ENCODE measurements at places on chromosomes 3 and 15.

DNA sequence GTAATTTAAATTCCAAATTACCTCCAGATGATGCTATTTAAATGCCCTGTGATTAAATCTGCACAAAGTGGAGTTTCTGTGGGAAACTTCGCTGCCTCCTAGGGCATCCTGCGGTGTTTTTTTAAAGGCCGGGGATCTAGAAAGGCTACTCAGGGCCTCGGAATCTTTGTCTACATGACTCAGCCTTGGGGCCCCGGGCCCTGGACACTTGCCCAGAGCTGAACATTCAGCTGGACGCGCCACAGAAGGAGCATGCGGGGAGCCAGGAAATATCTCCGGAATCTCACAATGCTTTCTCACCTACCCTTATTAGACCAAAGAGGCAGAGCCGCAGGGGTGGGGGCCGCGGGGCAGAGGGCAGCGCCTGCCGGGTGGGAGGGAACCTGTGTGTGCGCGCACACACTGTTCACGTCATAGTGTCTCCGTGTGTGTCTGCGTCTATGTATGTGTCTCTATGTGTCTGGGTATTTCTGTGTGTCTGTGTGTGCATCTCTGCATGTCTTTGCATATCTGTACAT lies 145.5 kb upstream of the TPM1 start:
- DNase-seq, result peak; percentile 98

GRCh38 chr3:88189361-88189810 lies 39.6 kb downstream of the C3orf38 start:
- no peak for DNase-seq

- peak; percentile 8 for DNase-seq
Observed at GRCh38 chr15:79408041-79408440, 24.1 kb upstream of the MINAR1 start.

DNA sequence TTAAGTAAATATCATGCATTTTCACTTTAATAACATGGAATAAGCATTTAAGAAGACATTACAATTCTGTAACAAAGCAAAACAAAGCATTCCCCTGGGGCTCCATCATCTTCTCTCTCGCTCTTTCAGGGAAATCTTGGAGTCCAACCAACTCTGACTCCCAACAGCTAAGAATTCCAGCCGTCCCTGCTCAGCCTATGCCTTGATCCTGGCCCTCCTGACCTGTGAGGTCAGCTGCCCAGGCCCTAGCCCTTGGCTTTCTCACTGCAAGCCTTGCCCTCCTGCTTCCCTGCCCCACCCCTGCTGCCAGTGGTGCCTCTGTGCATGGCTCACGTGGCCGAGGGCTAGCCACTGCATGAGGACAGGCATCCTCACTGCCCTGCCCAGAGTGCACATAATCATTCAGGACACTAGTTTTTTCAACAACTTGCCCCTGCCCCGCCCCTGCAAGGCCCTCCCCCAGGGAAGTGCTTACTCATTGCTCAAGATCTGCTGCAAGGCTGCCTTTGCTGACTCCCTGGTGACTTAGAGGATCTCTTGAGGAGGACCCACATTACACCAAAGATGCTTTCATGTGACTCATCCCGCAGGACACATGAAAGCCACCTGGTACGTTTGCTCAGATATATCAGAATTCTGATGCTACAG lies 37.6 kb downstream of the MTMR10 start:
- peak; percentile 98 for DNase-seq

GRCh38 chr3:51710631-51711351 lies 3.9 kb downstream of the GRM2 start:
- no peak for DNase-seq

DNA sequence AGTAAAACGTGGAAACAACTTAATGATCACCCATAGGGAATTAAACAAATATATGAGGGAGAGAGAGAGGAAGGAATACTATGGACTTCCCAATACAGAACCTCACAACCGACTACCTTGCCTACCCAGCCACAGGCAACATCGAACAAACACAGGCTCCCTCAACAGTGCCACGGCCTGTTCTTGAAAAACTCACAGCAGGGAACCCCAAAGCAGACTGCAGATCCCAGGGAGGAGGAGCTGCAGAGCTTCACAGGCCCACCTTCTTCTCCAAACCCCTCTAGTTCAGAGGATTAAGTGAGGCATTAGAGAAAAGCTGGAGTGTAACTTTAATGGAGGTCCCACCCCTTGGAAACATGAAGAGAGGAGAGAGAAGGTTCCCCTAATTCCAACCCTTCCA lies 110.2 kb downstream of the ST8SIA2 start:
- DNase-seq, result no peak

DNA sequence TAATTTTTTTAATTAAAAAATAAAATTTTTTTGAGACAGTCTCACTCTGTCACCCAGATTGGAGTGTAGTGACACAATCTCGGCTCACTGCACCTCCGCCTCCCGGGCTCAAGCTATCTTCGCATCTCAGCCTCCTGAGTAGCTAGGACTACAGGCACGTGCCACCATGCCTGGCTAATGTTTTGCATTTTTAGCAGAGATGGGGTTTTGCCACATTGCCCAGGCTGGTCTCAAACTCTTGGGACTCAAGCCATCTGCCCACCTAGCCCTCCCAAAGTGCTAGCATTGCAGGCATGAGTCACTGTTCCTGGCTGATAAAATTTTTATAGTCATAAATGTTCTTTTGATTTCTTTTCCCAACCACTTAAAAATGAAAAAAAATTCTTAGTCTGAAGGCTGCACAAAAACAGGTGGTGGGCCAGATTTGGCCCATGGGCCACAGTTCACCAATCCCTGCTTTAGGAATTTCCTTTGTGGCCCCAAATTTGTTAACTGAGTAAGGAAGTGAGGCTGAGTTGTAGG lies 9.2 kb downstream of the UBA5 start:
- no peak for DNase-seq

- no peak for DNase-seq
Observed at GRCh38 chr3:56918111-56918568, 116.4 kb upstream of the ARHGEF3 start.

GRCh38 chr3:123759311-123759710 lies 124.8 kb downstream of the MYLK start:
- DNase-seq, result no peak

GRCh38 chr15:70182858-70183695 lies 85.4 kb upstream of the TLE3 start:
- DNase-seq, result no peak

- no peak for DNase-seq
Observed at GRCh38 chr3:123334056-123334455, 114.8 kb downstream of the ADCY5 start.

GRCh38 chr3:29503314-29503713 lies 222.4 kb downstream of the RBMS3 start:
- DNase-seq, result no peak

DNA sequence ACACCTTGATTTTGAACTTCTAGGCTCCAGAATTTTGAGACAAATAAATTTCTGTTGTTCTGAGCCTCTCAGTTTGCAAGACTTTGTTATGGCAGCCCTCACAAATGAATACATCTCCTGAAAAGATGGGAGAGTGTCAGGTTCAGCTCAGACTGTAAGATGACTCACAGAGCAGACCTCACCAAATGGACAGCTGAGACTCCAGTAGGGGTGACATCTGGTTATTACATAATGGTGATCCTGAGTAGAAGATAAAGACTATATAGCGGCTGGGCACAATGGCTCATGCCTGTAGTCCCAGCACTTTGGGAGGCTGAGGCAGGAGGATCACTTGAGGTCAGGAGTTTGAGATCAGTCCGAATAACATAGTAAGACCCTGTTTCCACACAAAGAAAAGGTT lies 26.2 kb upstream of the MTMR14 start:
- peak; percentile 12 for DNase-seq

DNA sequence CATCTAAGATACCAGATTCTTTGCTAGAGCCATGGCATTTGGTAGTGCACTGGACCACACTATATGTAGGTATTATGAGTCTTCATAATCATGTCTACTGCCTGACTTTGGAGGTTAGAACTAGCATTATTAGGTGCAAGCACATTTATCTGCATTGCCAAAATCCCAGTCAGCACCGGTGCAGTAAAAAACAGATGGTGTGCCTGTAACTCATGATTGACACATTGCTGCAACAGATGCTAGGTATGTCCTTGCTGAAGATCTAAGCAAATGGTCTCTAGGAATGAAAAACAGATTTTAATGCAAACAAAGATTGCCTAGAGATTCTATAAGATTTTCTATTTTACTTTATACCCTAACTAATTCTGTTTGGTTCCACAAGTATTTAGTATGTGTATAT lies 47.7 kb downstream of the MYO5A start:
- no peak for DNase-seq

DNA sequence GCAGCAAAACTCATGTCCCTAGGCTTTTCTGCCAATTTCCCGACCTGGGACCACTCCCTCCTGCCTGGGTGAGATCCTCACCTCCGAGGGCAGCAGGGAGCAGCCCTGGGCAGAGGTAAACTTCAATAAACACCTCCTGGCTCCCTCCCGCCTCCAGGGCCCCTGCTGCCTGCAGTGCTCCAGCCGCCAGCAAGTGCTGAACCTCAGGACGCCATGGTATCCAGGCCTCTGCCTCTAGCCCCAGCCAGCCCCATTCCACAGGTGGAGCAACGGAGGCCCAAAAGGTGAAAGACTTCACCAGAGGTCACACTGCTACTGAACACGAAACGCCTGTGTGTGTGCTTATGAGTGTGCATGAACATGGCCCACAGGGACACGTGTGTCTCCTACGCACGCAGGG lies 59.9 kb upstream of the LINGO1 start:
- DNase-seq, result no peak

DNA sequence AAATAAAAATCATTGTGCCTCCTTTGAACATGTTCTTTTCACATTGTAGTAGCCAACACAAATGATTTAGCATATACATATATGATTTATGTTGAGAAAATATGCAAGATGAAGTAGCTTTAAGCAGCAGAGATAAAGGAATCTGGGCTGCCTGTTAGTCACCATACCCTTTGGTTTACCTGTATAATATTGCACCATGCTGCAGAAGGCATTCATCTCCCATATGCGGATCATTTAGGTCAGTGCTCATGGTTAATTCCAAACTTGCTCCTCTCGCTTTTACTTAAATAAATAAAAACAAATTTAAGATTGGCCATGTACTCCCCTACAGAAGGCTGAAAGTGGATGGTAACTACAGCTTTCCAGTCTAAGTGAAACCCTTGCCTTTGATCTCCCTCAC lies 86.7 kb upstream of the TBL1XR1 start:
- no peak for DNase-seq

GRCh38 chr3:50372349-50372748 lies 13.0 kb upstream of the TMEM115 start:
- DNase-seq, result no peak

- DNase-seq, result no peak
Observed at GRCh38 chr3:98402507-98402906, 12.0 kb downstream of the OR5K3 start.

- no peak for DNase-seq
Observed at GRCh38 chr3:171636666-171637065, 173.6 kb downstream of the PLD1 start.

- no peak for DNase-seq
Observed at GRCh38 chr15:66747223-66747622, 45.2 kb downstream of the SMAD6 start.

GRCh38 chr3:195085356-195086130 lies 185.4 kb downstream of the XXYLT1 start:
- no peak for DNase-seq

GRCh38 chr3:8555725-8556472 lies 54.3 kb downstream of the LMCD1 start:
- DNase-seq, result peak; percentile 74

- no peak for DNase-seq
Observed at GRCh38 chr3:71358243-71358642, 225.3 kb downstream of the FOXP1 start.

- DNase-seq, result no peak
Observed at GRCh38 chr15:39030291-39031070, 465.9 kb upstream of the RASGRP1 start.

GRCh38 chr3:147409143-147410115 lies at the start of gene ZIC1:
Gene ZIC1 (plus strand): TSS chr3:147409365. CDS start chr3:147410113, 748 bp downstream.
- DNase-seq, result no peak

DNA sequence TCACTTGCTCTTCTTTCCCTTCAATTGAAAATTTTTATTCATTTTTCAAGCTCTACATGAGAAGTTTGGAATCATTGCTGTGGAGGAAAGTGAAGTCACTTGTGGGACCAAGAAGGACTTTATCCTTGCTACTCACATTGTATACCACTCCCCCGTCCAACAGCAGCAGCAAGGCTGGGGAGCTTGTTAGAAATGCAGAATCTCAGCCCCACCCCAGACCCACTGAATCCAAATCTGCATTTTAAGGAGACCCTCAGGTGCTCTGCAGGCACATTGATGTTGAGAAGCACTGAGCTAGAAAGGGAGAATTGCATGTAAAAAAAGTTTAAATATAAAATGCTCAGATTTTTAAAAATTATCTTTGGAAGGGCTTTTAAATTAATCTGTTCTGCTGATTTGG lies 202.3 kb upstream of the MRPL3 start:
- no peak for DNase-seq

DNA sequence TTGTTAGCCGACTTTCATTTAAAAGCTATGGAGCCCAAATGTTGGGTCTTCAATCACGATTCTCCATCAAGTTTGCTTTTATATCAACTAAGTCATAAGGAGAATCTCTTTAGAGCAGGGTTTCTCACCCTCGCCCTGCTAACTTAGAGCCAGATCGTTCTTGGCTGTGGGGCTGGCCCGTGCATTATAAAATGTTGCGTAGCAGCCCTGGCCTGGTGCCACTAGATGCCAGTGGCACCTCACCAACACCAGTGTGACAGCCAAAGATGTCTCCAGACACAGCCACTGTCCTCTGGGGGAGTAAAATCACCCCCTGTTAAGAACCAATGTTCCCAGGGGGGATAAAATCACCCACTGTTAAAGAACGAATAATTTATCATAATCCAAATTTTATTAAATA lies 226.1 kb downstream of the OCA2 start:
- no peak for DNase-seq

DNA sequence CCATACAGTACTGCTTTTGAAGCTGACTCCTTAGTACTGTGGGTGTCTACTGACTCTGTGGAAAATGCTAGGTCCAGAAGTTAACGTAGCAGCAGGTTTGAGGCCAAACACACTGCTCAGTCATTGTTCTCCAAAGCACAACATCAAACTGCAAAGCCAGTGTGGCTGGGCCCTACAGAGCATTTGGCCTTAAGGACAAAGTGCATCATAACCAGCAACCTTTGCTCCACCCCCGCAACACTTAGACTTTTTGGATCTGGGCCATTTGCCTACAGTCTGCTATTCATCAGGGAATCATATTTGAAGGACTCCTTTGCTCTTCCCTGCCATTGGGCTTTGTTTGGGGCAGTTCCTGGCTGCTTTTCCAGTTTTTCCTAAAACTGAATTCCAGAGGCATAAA lies 43.1 kb upstream of the ARL6 start:
- DNase-seq, result no peak

DNA sequence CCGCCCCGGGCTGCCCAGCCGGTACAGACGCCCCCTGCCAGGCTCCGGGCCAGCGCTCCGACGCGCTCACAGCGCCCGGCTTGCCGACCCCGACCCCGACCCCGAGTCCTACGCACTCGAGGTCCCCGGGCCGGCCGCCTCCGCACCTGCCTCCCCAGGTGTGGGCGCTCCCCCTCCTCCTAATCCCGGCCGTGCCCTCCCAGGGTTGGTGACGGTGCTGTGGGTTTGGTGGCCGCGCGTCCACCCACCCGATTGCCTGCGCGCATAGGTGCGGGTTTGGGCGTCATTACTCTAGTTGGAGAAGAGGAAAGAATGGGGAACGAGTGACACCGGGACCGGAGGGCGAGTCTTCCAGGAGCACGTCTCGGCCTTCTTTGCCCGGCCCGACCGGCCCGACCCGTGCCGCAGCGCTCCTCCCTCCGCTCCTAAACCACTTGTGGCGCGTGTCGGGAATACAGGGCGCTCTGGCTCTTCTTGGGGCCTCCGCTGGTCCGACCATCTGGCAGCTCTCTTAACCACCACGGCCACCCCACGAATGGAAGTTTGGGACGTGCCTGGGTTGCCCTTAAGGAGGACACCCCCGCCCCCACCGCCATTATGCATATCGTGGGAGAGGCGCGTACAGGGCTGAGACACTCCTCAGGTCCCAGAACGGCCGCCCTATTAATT lies 810 bp upstream of the THRB start:
- DNase-seq, result no peak

Measured in fibroblast of mammary gland (primary cell).